ENCODE measurements at places on chromosomes 13 and 19.

GRCh38 chr13:48908381-48909055, 67.2 kb upstream of the FNDC3A start:
- no peak for DNase-seq

DNA sequence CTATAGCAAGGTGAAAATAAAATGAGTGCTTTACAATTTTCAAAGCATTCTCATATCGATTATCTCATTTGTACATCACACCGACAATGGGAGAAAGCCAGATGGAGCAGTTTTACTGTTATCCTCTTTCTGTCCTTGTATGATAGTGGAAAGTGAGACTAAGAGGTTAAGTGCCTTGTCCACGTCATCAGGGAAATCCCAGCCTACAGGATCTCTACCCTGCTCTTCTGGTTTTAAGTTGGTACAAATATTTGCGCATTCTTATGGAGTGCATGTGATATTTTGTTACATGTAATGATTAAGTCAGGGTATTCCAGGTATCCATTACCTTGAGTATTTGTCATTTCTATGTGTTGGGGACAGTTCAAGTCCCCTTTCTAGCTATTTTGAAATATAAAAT, 12.4 kb upstream of the ENOX1 start:
- no peak for DNase-seq

DNA sequence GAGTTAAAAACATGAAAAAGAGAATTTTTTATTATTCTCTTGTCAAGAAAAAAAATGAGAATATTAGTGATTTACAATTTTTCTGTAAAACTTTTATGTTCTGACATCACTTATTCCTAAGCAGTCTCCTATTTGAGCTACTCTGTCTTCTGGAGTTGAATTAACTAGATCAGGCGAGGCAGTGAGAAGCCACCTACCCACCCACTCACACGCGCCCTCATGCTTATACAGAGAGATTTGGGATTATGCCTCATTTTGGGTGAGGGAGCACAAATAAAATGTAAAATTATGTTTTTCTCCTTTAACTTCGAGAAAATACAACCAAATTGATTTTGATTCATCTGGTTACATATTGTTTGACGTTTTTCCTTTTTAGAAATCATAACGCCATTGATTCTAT, 424.5 kb downstream of the ITGBL1 start:
- no peak for DNase-seq

- DNase-seq, result no peak
These were observed 35.0 kb downstream of the AMER2 start for GRCh38 chr13:25136880-25137787.

Measured in NCI-H2171 (cell line).